ENCODE measurements at places on chromosomes 1 and 21.
A peak's percentile ranks its signal among the peaks of the same experiment; 100 is the strongest.

DNA sequence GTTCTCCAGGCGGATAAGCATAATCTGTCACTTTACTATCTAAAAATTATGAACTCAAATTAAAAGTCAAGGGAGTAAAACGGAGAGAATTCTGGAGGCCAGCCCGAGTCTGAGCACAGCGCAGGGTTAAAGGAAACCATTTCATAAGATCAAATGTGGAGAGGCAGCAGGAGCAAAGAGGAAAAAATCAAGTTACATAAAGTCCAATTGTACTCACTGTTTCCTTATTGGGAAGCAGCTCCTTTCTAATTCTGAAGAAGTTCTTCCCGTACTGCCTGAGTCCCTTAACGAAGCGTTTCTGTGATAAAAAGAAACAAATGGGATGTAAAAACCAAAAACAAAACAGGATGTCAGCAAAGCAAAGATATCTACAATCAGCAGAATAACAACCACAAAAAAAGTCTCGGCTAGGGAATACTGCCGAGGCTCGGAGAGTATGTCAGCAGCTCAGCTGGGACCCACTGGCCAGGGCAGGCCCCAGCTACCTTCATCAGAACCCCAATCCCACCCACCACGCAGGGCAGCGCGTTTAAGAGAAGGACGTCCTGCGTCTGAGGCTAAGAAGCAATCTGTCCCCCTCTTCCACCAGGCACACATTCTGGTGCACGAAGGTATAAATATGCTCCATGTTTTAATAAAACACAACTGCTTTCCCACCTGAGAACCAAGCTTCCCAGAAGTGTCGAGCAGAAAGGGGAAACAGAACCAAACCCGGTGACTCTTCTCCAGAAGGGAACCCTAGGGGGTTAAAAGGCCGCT, 104.8 kb downstream of the SLC45A1 start:
- DNase-seq = peak; percentile 21

GRCh38 chr1:185312361-185313138, 4.5 kb downstream of the IVNS1ABP start:
- no peak for DNase-seq

- DNase-seq = peak; percentile 83
These were observed 29.3 kb upstream of the SRSF10 start for GRCh38 chr1:24009406-24009805.

DNA sequence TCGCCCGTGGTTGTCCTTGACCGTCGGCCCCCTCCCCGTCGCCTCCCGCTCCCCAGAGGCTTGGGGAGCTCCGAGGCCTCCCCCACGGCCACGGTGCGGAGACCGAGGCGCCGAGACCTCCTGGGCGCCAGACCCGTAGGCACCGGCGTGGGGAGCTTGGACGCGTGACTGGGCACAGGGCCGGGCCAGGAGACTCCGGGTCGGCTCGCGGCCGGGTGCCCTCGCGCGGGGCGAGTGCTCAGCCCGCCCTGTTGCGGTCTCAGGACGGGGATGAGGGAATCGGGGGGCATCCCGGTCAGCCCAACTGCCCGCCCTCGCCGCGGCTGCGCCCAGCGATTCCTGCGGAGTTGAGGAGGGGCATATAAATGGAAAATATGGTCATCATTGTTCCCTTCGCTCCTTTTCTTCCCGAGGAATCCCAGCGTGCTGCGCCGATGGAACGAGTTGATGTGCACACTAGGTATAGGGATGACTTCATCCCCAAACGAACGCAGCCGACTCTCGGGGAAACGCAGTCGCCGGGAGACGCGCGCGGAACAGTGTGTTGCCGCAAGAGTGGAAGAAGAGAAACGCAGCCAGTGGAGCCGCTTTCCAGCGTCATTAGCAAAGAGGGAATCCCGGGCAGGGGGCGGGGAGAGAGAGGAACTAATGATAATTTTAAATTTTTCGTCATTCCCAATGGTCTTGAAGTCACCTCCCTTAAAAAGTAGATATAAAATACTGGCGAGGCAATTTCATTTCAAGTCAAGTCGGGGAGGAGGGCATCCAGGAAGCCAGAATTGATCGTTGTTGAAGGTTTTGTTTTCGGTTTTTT, 747 bp upstream of the ENAH start:
- peak; percentile 83 for DNase-seq

GRCh38 chr1:244047621-244048255, 3.3 kb upstream of the ZBTB18 start:
- peak; percentile 47 for DNase-seq

GRCh38 chr1:50139339-50140181, 30.8 kb downstream of the ELAVL4 start:
- no peak for DNase-seq

DNA sequence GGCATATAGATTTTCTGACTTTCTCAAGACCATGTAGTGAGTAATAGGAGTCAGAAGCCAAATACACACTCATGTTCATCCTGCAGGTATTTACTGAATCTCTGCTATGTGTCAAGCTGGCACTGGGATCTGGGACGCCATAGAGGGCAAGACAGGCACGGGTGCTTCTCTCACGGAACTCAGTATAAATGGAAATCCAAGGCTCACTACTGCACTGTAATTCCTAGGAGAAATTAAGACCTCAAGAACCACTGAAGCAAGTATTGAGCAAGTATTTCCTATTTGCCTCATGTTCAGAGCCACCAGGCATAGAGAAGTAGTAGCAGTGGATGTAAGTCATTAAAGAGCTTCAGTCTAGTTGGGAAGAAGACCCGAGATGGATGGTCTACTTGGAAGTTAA, 38.9 kb downstream of the EIF2D start:
- DNase-seq = no peak

GRCh38 chr1:247448107-247448791, 9.7 kb downstream of the OR2B11 start:
- peak; percentile 53 for DNase-seq

GRCh38 chr1:30133414-30134055, 589.9 kb downstream of the MATN1 start:
- DNase-seq = no peak

DNA sequence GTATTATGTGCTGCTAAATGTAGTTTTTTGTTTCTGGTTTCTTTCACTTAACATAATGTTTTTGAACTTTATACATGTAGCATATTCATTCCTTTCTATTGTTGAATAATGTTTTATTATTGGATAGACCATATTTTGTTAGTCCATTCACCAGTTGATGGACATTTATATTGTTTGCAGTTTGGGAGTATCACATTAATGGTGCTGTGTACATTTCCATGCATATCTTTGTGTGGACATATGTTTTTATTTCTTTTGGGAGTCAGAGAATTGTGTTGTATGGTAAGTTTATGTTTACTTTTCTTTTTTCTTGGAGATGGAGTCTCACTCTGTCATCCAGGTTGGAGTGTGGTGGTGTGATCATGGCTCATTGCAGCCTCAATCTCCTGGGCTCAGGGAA, 134.6 kb downstream of the MAST2 start:
- DNase-seq = no peak

DNA sequence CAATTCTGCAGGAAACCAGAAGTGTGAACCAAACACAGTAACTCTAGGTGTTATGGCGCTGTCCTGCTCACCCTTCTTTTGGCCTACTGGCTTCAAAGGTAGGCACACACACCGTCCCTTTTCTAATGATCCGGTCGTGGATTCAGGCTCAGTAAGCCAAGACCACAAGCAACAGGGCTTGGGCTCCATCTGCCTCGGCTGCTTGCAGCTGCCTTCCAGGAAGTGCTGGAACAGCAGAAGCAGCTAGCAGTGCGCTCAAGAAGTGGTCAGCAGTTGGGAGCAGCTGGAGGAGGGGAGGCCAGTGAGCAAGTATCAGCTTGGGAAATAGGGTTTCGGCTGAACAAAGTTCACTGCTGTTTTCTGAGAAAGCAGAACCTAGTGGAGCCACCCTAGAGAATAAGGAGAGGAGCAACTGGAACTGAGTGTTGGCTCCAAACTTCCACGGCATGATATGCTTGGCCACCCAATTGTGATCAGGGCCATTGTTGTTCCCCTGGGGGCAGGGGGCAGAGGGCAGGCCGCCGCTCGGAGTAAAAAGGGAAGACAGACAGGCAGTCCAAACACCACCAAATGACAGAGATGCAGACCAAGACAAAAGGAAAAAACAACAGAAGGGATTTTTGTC, 173.4 kb downstream of the TOMM20 start:
- DNase-seq = no peak

GRCh38 chr21:9753943-9754342, 767.4 kb upstream of the TPTE start:
- DNase-seq = no peak

DNA sequence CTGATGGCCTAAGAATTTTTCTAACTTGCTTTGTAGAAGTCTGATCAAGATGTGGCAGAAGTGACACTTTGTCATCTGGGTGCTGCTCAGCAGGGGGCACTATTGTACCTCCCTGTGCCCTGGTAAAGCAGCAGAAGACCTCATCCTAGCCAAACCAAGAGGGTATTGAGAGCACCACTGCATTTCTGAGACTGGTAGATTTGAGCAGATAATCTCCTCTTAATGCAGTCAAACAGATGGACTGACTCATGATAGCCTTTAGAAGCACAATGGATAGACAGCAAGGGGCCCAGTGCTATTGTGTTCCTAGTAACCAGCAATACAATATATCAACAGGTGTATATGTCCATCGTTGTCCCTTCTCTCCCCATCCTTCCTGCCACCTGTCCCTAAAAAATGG, 5.7 kb downstream of the TPM3 start:
- DNase-seq = no peak

GRCh38 chr1:42258218-42258617, 76.8 kb downstream of the FOXJ3 start:
- DNase-seq = no peak

DNA sequence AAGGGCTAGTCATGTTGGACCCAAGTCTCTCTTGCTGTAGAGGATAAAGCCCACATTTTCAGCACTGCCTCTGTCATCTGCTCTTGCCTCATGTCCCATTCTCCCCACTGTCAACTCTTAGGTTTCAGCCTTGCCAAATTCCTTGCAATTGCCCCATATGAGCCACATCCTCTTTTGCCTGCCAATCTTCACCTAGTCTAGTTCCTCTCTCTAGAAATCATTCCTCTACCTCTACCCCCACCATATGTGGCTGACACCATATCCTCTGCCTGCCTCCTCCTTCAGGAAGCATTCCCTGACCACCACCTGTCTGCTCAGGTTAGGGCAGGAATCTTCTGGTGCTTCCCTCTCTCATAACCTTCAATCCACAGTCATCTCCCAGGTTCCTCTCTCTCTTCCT, 38.2 kb downstream of the SLC9A1 start:
- peak; percentile 53 for DNase-seq

DNA sequence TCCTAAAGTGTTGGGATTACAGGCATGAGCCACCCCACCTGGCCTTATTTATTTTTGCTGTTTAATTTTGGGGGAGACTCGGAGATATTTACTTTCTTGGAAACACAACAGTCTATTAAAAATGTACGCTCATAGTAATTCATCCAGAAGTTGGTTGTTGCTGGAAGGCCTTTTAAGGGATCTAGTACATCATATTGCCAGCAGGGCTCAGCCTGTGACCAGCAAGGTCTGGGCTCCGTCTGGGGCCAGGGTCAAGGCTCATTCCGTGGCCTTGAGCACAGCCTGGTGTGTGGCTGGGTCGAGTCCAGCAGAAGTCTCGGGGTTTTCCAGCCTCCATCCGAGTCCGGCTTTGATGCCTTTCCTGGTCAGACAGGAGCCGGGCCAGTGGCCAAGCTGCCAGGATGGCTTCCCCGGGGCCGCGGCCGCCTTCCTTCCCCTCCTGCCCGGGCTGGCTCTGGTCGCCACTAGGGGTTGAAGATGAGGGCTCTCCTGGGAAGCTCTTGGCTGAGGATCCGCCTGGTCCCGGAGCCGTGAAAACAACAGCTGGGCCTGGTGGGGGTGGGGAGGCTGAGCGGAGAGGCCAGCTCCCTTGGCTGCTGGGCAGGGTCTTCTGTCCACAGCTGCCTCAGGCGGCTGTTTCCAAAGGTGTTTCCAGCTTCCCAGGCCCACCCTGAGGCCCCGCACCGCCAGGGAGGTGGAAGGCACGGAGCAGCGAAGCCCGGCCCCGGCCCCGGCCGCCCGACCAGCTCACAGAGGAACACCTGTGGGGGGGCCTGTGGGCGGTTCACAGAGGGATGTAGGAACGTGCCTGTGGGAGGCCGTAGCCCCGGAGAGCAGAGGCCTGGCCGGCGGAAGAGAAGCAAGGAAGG, 5.1 kb upstream of the VWA1 start:
- DNase-seq = peak; percentile 52

DNA sequence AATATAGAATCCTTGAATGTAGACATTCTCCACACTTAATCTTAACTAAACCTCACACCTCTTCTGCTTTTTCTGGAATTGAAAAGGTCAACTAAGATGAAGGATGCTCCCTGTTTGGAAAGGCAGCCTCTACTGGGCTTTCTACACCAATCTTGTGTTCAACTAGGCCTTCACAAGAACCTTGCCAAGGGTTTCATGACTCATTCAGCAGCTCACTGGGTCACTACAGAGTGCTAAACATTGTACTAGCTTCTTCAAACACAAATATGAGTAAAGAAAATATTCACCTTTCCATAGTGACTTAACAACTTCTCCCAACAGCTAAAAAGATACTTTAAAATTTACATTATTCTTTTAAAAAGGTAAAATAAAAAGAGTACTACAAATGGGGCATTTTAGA, 135.3 kb upstream of the PRMT6 start:
- DNase-seq = peak; percentile 35

- peak; percentile 16 for DNase-seq
These were observed at the start of gene IFNLR1 for GRCh38 chr1:24186993-24187790. IFNLR1 (minus strand) TSS chr1:24187289; CDS start chr1:24187248, 41 bp downstream.

GRCh38 chr1:218475275-218475674, 130.1 kb downstream of the TGFB2 start:
- no peak for DNase-seq

DNA sequence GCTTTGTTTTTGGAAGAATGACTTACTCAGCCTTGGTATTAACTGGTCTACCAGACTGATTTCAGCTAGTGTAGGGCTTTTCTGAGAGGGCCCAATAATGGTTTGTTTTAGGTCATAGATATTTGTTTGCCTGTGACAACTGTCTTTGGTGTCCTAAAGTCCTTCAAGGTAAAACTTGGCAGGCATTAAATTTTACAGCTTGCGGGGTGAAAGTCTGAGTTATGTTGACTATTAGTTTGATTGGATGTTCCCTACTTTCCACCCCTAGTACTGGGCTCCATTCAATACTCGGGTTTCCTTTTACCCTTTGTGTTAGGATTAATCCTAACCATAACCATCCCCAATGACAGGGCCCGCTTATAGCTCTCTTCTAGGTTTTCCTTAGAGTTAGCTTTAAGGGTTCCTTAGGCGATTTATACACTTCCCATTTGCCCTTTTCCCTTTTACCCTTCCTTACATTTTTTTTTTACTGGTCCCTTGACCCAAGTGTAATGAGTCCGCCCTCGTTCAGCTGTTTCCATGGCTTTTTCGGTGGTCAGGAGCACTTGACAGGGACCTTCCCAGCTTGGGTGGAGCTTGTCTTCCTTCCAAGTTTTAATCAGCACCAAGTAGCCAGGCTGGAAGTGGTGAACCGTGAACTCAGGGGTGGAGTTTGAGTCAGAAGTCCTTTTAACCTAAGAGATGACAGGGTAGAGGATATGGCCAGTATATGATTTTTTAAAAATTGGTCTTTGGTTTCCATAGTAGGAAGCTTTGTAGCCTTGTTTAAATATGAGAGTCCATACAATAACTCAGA, 28.5 kb upstream of the LCE5A start:
- DNase-seq = no peak

Measured in fibroblast of skin of right biceps (primary cell).